ENCODE measurements at places on chromosomes 12 and 14.

DNA sequence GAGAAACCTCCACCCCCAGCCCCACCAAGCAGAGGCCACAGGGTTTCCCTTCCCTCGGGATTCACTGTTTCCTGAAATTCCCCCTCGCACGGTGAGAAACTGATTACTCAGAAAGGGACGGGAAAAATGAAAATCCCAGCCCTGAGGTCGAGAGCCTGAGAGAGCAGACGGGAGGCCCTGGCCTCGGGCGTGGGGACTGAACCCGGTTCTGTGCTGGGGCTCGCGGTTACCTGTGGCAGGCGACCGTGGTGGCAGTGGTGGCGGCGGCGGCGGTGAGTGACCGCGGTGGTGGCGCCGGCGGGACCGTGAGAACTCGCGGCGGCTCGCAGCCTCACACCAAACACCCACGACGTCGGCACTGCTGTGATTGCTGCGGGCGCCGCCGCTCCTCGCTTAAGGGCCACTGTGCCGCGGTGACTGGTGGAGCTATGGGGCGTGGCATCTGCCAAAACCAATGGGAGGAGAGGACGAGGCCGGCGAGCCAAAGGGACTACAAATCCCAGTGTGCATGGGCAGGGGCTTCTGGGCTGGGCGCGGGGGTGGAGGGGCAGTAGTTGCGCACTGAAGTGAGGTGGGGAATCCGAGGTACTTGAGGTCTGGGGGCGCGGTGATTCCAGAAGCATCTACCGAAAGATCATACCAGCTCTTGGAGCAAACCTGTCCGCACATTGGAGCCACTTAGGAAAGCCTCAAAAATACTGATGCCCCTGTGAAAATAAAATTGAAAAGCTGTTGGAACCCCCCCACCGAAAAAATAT, at the start of gene LGMN:
LGMN (minus strand) TSS at position 369 of the 758 bp plus-strand sequence. CDS start 15,841 bp downstream, outside the sequence.
- DNase-seq = peak; percentile 97

- no peak for DNase-seq
Measured at GRCh38 chr12:97659117-97659880, 196.7 kb downstream of the RMST start.

DNA sequence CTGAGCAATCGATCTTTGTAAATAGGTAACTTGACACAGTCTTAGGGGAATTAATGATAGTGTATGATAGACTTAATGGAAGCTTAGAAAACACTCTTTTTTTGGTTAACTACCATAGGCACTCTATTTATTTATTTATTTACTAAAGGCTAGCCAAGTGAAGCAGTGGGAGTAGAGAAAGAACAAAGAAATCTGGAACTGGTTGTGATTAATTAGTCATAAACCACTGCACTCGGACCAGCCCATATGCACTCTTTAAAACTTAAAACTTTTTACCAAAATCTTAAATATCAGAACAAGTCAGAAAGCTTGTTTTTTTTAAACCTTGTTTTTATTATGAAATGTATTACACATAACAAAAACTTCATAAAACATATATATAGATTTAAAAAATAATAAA, 49.5 kb upstream of the SRP54 start:
- no peak for DNase-seq

DNA sequence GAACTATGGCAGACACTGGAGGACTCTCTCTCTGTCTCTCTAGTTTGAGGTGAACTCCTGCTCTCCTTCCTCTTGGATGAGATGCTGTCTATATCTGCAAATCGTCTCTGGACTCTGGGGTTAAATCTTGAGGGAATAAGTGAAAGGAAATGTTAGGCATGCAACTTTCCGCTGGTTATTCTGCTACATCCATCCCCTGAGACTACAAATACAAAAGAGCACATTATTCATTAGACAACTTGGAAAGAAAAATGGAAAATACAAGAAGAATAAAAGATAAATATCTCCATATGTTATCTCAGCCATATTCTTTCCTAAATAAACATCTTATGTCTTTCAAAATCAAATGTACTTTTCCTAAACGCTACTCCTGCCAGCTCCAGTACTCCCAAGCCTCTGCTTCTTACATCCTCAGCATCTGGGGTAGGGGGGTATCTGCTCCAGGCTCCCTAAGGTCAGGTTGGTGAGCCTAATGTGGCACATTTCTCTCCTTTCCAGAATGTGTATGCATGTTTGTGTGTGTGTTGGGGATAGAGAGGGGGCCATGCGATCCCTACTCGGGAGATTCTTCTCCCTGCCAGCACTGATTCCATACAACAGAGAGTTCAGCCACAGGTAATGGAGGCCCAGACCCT, 102.9 kb upstream of the FSCB start:
- no peak for DNase-seq

DNA sequence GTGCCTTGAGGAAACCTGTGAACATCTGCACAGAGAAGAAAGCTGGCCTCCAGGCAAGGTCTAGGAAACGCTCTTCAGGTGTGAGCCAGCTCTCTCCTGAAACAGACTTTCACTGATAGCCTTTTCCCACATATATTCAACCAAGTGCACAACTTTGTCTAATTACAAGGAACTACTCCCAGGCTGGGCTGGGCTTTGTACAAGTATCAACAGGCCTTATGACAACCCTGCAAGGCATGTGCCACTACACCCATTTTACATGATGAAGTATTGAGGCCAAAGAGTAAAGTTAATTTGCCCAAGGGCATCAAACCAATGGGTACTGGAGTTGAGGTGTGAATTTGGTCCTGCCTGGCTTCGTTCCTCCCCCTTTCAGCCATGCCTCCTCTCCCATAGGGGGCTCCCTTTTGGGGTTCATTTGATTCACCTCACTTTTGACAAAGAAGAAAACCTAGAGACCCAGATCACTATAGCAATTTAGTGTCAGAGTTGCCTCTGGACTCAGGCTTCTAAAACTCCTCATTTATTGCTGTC, 2.1 kb downstream of the CSRP2 start:
- no peak for DNase-seq

- DNase-seq = no peak
Measured at GRCh38 chr12:32419520-32419960, 20.2 kb downstream of the FGD4 start.

DNA sequence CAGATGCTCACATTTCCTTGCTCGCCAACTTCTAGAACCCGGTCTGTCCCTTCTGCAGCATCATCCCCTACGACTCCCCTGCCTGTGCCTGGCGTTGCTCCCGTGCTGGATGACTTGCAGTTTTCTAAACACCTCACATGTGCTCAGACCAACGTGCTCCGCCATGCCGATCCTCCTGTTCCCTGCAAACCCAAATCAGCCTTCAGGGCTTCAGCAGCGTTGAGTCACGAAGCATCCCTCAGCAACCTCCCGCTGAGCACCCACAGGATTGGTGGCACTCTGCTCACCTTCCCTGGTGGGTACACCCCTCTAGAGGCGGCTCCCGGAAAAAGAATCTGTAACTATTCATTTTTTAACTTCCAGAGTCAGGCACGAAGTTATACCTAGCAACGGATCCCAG, 2.8 kb upstream of the PIWIL1 start:
- no peak for DNase-seq

DNA sequence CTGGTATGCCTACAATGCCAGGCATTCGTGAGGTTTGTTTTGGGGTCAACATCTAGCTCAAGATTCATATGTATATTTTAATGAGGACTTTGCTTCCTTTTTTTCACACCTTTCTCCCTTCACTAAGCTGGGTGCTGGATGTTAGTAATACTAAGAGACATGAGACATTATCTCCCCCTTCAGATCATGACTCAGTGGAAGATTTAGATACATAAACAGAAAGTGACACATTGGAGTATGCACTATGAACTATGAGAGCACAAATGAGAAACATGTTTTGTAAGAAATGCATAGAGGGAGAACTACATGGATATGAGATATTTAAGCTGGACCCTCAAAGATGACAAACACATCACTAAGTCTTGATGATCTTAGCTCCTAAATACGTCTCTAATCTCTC, 286.3 kb downstream of the RPAP3 start:
- DNase-seq = peak; percentile 39

GRCh38 chr14:22106700-22107697, 433.4 kb upstream of the OR4E1 start:
- no peak for DNase-seq

DNA sequence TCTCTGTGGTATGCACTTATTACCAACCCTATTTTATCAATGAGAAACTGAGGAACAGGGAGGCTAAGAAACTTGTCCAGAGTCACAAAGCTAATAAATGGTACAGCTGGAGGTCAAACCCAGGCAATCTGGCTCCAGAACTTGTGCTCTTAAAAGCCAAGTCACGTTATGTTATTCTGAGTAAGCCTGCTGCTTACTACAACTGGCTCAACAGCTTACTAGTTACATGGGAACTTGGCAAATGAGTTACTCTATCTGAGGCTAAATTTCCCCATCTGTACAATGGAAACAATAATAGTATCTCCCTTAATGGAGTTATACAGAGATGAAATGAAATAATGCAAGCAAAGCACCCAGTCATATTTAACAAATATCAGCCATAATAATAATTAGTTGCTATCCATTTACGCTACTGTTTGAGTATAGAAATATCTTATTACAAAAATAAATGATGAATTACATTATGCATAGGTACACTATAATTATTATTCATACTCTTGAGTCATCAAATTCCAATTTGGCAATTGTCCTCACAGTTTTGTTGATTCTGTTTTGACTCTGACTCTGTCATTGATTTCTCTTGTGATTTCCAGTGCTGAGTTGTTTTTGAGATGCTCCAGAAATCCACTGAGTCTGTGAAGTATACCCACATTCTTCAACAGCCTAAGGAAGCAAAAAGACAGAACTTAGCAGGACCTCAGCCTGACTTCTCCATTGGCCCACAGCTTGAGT, 112.2 kb downstream of the TBX5 start:
- no peak for DNase-seq

DNA sequence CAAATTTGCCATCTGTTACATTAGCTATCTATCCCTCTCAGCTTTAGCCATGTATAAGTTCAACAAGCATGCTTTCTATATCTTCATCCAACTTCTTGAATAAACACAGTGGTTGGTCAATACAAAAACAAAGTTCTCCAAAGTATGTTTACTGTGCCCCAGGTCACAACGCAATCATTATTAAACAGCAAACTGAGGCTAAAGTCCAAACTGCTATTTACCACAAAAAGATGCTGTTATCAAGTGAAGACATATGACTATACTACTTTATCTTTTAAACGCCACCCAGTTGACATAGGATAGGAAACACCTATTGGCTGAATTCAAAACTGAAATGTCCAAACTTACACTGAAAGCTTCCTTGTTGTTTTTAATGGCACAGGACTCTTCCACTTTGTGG, 11.7 kb downstream of the ZCCHC8 start:
- DNase-seq = no peak

GRCh38 chr12:106647793-106648514, 65.2 kb downstream of the RFX4 start:
- DNase-seq = no peak

GRCh38 chr14:54420478-54421142, 20.6 kb downstream of the CNIH1 start:
- peak; percentile 76 for DNase-seq

DNA sequence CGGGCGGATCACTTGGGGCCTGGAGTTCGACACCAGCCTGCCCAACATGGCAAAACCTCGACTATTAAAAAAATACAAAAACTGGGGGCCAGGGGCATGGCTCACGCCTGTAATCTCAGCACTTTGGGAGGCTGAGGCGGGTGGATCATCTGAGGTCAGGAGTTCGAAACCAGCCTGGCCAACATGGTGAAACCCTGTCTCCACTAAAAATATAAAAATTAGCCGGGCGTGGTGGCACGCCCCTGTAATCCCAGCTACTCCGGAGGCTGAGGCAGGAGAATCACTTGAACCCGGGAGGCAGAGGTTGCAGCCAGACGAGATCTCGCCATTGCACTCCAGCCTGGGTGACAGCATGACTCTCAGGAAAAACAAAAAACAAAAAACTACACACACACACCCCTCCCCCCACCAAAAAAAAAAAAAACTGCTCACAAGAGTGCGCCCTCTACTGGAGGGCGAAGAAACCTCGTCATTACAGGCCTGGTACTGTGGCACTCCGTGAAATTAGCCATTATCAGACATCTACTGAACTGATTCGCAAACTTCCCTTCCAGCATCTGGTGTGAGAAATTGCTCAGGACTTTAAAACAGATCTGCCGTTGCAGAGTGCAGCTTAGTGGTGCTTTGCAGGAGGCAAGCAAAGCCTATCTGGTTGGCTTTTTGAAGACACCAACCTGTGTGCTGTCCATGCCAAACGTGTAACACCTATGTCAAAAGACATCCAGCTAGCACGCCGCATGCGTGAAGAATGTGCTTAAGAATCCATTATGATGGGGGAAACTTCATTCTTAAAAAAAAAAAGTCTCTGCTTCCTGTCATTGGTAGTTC, 7.7 kb downstream of the PPP1R3E start:
- peak; percentile 37 for DNase-seq

DNA sequence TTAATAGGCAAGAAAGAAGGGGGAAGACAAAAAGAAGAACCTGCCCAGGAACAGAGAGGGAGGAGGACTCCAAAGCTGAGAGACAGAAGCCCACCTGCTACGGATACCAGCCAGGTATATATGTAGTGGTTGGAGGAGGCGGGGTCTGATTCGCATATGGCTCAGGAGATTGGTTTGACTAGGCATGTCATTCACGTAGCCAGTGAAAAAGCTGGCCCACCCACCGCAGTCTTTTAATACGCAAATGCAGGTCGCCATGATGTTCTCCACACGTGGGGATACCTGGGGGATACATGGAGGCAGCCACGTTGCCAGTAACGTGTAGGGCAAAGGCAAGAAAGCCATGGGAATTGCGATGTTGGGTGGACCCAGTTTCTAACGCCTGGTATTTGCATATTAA, 73.2 kb downstream of the NTS start:
- DNase-seq = no peak

- DNase-seq = no peak
Measured at GRCh38 chr12:124093297-124093696, 120.3 kb downstream of the ZNF664 start.

- DNase-seq = no peak
Measured at GRCh38 chr14:101844219-101844618, 82.7 kb downstream of the PPP2R5C start.

DNA sequence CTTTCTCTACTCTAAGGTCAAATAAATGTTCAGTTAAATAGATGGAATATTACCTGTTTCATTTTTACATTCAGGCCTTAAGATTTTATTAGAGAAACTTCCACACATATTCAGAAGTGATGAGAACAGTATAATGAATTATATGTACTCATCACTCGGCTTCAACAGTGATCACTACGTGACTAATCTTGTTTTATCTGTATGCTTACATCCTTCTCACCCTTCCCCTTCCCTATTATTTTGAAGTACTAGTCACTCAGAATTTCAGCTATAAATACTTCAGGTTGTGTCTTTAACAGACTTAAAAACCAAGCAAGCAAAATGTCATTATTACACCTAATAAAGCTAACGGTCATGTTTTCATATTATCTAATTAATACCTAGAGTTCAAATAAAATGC, 34.9 kb downstream of the ETV6 start:
- peak; percentile 11 for DNase-seq

Data from GM03348 (cell line).